Activated CD4-positive, alpha-beta T cell treated with anti-CD3 and anti-CD28 coated beads, Interleukin-2, amount 10 ng/mL, durations not matched to agents 7 days and 5 days (primary cell): ENCODE measurements at places on chromosomes 1 and 21.

DNA sequence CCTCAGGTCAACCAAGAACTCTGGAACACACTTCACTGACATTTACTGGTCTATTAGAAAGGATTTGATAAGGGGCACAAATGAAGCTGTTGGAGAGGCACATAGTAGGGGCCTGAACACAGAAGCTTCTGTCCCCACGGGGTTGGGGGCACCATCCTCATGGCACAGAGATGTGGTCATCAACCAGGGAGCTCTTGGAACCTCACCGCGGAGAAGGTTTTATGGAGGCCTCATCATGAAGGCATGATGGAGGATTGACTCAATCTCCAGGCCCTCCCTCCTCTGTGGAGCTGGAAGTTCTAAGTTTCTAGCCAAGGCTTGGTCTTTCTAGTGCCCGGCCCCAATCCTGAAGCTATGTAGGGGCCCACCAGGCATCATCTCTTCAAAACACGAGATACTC, 23.6 kb downstream of the MX1 start:
- DNase-seq = no peak

DNA sequence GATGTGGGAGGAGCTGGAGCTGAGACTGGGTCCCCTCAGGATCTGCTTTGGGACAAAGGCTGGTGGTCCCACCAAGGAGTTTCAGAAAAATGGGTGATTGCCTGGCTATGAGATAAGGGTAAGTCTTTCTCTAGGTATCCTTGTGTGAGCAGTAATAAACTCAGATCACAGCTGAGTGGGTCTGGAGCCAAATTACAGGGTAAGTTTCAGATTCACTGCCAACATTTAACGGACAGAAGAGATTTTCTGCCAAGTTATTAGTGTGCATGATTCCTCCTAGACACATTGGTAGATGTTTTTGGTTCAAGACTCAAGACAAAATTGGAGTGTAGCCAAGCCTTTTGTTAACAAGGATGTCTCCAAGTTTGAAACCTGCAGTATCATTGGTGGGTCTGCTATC, 7.5 kb downstream of the CD1B start:
- no peak for DNase-seq

GRCh38 chr1:228944935-228945371, 209.7 kb downstream of the RHOU start:
- no peak for DNase-seq

DNA sequence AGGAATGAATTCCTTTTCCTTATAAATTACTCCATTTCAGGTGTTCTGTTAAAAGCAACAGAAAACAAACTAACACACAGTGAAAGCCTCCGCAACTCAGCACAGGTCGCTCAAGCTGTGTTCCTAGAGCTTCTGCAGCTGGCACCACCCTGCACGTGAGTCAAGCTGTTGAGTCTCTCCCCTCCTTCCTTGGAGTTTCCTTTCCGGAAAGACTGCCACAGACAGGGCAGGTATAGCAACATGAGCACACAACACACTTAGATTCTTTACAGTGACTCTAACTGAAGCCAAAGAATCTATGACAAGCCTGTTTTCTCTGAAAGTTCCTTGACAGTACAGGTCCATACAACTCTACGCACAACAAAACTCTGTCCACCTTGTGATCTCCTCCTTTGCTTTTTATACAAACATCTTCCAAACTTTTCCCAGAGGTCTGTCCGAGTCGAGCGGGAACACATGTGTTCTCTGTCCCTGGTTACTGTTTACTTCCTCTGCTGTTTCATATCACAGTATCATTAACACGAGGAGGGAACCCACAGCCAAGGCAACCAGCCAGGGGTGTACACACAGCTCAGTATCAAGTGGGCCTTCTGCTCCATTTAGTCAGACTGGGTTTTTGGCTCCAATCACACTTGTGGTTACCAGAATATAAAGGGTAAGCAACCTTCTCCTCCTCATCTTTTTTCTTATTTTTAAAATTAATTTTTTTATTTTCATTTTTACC, 38.7 kb upstream of the DESI2 start:
- DNase-seq = no peak

DNA sequence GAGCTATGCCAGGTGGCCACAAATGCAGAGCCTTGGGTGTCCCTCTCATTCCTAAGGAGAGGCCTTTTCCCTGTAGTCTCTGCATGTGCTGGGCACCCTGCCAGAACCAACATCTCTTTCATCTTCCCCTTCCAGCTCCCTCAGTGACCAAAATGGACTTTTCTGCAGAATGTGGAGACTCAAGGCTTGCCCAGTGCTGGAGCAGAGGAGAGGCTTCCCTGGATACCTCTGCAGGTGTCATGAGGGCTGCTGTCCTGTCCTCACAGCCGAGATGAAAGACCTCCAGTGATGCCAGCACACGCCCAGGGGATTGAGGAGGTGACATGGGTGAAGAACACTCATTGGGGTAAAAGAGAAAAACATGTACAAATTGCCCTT, 347.0 kb upstream of the AJAP1 start:
- no peak for DNase-seq

DNA sequence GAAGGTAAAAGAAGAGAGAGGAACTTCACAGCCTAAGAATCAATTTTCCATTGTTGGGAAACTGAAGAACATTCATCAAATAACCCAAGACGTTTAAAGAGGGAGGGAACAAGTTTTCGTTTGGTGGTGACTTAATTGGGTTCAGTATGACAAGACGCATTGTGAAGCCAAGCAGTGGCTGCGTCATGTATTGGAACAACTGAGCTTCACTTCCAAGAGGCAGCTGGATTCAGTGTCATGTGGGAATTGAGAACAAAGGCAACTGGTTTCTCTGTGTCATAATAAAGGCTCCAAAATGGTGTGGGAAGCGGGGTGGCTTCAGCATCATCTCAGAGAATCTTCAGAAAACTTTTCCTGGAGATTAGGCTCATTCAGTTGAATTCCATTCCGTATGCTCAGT, 29.8 kb upstream of the RC3H1 start:
- no peak for DNase-seq

GRCh38 chr21:44463724-44464123, 8.4 kb downstream of the LRRC3 start:
- no peak for DNase-seq

- no peak for DNase-seq
Observed at GRCh38 chr1:92927870-92928269, 33.4 kb downstream of the DIPK1A start.

DNA sequence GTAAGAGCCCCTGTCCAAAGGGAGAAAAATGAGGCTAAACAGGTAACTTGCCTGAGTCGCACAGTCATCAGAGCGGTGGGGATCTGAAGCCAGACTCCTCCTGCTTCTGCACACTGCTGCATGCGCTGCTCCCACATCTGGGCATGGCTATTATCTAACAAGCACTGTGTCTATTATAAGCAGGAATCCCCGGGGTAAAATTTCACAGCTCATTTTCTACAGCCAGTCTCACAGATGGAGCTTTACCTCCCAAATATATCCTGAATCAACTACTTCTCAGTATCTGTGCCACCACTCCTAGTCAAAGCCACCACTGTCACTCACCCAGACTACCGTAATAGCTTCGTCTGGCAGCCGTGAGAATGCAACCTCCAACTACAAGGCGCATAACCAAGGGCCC, 9.8 kb downstream of the MTOR start:
- no peak for DNase-seq

GRCh38 chr21:26093122-26093521, 77.4 kb downstream of the APP start:
- DNase-seq = no peak

GRCh38 chr21:16863362-16863905, 649.4 kb upstream of the CXADR start:
- DNase-seq = no peak

- no peak for DNase-seq
Observed at GRCh38 chr21:45469273-45470086, 64.5 kb downstream of the COL18A1 start.

DNA sequence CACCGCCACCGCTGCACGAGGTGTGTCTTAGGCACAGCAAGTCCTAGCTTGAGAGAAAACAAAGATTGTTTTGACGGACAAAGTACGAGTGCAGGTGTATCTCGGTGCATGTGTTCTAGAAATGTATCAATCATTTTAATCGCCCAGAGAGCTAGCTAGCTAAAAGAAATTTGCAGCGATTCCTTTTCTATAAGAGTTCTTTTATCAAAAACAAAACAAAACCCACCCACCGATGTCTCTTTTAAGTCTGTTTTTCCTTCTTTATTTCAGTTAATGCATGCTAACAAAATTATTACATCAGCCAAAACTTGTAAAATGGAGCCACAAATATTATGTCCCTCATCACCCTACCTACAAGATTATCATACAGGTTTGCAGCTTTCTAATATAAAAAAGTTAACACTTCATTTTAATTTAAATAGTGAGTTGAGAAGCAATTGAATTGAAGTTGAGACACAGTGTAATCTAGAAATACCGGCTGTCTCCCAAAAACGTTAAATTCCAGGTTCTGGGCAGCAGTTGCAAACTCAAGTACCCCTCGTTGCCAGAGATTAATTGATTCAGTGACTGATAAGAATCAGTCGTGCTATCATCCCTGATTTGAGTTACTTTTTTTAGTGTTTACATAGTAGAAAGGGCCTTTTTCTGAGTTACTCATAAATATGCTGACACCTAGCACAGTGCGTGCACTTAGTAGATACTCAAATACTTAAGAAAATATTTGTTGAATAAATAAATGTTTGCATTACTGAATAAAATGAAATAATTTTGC, 1.5 kb upstream of the SYDE2 start:
- no peak for DNase-seq
